ENCODE measurements at places on chromosomes 5 and 9.

DNA sequence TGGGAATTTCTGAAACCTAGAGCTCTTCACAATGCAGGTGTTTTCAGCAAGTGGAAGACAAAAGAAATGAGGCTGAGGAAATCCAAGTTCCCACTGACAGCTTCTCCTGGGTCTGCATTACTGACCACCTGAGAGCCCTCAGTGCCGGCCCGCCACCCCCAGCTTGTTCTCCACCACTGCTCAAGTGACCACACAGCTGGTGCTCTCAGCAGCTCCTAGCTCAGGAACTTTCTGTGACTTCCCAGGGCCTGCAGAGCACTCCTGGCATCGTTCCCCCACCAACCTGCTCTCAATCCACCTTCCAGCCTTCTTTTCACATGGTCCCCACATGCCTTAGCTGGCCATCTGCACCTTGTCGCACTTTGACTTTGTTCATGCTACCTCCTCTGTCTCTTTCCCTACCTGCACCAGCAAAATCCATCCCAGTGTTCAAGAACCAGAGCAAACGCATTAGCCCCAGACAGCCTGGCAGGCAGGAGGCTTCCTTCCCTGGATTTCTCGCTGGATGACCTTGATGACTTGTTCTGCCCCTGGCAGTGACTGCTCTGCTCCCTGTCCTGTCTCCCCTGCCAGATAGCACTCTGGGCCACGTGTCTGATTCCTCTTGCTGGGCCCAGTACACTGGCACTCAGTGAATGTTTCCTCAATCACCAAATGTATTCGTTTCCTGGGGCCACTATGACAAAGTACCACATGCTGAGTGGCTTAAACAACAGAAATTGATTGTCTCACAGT lies 35.1 kb upstream of the NANS start:
- no peak for DNase-seq

GRCh38 chr9:69971643-69972449 lies 71.8 kb upstream of the MAMDC2 start:
- DNase-seq, result peak; percentile 18

- DNase-seq, result no peak
These were observed 26.8 kb downstream of the ANP32B start for GRCh38 chr9:98009936-98010335.

- DNase-seq, result no peak
These were observed 63.8 kb downstream of the EHMT1 start for GRCh38 chr9:137682428-137683105.

- DNase-seq, result no peak
These were observed 62.3 kb downstream of the AP3B1 start for GRCh38 chr5:78232163-78232562.

DNA sequence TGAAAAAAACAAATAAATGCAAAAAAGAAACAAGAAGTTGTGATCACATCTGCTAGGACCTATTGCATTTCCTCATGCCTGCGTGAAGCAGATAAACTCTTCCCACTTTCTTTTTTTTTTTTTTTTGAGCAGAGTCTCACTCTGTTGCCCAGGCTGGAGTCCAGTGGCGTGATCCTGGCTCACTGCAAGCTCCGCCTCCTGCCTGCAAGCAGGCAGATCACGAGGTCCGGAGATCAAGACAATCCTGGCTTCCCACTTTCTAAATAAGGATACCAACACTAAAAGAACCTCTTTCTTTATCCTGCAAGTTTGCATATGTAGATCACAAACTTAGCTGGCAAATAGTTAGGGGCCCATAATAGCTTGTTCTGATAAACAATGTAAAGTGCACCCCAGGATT lies 128.6 kb downstream of the ASTN2 start:
- no peak for DNase-seq

DNA sequence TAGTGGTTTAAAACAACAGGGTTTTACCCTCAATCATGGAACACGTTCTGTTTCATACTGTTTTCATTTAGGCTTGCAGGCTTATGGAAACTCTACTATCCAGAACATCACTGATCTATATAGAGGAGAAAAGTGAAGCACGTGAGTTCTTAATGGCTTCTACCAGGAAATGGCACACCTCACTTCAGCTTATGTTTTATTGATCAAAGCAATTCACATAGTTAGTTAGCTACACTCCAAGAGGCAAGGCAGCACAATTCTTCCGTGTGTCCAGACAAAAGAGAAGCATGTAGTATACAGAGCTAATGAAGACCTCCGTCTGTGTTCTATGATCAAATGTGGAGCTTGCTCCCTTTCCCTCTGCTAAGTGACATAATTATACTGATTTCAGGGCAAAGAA lies 353.3 kb upstream of the CD180 start:
- no peak for DNase-seq

GRCh38 chr9:129899620-129900019 lies 64.4 kb downstream of the USP20 start:
- DNase-seq, result no peak

- no peak for DNase-seq
These were observed 297.8 kb downstream of the FBXL17 start for GRCh38 chr5:108084105-108084504.

GRCh38 chr9:76213751-76214150 lies 180.5 kb downstream of the RFK start:
- DNase-seq, result no peak

- no peak for DNase-seq
These were observed 40.3 kb downstream of the KCNN2 start for GRCh38 chr5:114402206-114402605.

DNA sequence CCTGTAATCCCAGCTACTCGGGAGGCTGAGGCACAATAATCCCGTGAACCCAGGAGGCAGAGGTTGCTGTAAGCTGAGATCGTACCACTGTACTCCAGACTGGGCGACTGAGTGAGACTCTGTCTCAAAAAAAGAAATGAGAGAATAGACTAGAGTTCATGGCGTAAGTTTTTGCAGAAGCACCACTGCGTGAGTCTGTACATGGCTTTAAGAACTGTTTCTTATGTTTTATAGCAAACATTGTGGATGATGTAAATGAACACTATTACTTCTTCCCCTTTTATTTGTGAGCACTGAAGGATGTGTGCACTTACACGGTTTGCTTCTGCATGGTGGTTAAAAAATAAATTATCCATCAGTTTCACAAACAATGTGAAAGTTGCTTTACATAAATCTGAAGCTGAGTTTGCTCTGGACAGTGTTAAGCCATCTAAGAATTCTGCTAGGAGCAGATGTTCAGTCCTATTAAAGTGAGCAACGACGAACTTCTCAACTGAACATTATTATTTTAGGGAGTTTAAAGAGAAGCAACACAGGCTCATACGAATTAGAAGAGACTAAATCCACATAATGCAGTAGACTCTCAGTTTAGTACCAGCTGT lies 52.5 kb downstream of the ZFAND5 start:
- no peak for DNase-seq

DNA sequence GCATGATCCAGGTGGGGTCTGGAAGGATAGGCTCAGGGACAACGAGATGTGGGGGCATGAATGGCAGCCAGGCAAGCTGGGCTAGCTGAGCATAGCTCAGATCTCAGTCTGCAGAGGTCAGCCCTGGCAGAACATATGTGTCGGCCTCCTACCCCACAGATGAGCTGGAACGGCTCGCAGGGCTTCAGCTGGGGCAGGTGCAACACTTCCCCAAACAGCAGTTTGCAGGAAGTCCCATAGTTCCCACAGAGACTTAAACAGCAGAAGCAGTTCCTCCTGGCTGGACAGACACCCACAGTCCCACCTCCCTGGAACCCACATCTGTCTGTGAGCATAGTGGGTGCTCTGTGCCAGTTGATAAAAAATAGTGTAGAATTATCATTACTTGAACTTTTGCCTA lies 404.6 kb downstream of the GADD45G start:
- DNase-seq, result no peak

All from stimulated activated CD8-positive, alpha-beta memory T cell treated with anti-CD3 and anti-CD28 coated beads, Interleukin-15, amount 100 ng/mL, for 48 hours (primary cell).